ENCODE measurements at places on chromosomes 7 and 10.

- no peak for DNase-seq
Measured at GRCh38 chr7:55437375-55437774, 72.2 kb downstream of the LANCL2 start.

- no peak for DNase-seq
Measured at GRCh38 chr10:96491303-96491702, 22.4 kb downstream of the TLL2 start.

GRCh38 chr10:118241229-118242137 lies 100.6 kb downstream of the FAM204A start:
- DNase-seq: peak; percentile 73

DNA sequence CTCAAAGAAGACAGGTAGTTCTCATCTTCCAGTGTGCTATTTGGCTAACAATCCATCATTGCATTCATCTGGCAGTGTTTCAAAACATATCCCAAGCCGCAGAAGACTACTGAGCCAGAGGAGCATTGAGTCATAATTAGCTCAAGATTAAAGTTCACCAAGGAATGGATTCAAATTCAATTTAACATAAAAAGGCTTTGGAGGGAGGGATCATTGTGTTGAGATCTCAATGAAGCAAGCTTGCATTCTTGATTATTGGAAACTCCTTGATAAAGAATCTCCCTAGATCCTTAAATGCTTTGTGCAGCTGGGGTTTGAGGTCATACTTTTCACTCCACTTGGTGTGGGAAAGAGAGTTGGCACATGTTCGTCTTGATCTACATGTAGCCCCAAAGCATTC lies 142.8 kb upstream of the SEMA3A start:
- no peak for DNase-seq

GRCh38 chr7:91165846-91166230 lies 98.4 kb upstream of the FZD1 start:
- DNase-seq: no peak

GRCh38 chr7:111750878-111751277 lies 188.6 kb upstream of the IMMP2L start:
- DNase-seq: no peak

DNA sequence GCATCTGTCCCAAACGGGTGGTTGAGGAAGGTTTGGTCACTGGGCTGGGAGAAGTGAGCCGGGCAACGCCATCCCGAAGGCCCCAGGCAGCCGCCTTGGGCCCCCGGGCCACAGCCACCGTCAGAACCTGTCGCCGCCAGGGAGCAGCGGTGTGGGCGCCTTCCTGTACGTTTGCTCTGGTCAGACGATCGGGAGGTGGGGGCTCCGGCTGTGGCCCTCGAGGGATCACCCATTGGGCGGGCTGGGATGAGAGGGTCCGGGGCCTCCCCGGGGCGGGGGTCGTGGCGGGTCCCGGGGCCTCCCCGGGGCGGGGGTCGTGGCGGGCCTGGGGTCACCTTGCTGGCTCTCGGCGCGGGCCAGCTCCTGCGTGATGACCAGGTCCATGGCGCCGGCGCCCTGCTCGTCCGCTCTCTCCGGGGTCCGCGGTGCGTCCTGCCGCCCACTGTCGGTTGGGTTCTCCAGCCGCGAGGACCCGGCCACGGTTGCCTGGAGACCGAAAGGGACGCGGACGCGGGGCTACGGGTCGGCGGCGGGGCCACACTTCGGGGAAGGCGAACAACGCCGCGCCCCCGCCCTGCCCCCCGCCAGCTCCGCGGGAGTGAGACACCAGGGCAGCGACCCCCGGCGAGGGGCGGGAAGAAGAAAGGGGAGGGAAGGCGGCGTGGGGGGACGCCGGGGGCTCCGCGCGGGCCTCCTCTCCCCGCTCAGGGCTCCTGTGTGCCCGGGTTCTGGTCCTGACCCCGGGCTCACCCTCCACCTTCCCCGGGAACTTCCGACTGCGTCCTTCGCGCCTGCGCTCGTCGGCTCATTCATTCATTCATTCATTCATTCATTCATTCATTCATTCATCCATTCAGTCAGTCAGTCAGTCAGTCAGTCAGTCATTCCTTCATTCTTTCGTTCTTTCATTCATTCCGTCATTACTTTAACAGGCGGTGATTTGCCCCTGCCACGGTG lies at the start of gene CFAP46:
Gene CFAP46, minus strand, starts transcription at position 470 of the 957 bp plus-strand sequence. Its CDS starts 86 bp downstream, at position 384.
- peak; percentile 54 for DNase-seq

- no peak for DNase-seq
Measured at GRCh38 chr7:85239109-85239508, 52.3 kb upstream of the SEMA3D start.

- no peak for DNase-seq
Measured at GRCh38 chr7:117135553-117135891, 182.2 kb downstream of the ST7 start.

DNA sequence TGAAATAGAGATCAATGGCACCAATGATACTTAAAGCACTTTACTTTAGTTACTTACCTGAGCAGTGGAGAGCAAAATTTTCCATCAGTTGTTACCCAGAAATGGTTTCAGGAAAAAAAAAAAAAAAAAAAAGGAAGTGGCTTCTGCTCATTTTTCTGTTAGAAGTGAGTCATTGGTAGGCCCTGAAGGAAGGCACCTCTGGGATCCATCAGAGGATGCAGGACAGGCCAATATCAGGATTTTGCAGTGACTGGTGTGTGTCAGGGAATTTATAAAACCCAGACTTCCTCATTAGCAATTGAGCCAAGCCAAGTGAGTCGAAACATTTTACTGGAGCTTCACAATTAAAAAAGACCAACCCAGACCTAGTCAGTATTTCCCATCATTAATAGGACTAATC lies 2.3 kb upstream of the SMIM30 start:
- DNase-seq: no peak

DNA sequence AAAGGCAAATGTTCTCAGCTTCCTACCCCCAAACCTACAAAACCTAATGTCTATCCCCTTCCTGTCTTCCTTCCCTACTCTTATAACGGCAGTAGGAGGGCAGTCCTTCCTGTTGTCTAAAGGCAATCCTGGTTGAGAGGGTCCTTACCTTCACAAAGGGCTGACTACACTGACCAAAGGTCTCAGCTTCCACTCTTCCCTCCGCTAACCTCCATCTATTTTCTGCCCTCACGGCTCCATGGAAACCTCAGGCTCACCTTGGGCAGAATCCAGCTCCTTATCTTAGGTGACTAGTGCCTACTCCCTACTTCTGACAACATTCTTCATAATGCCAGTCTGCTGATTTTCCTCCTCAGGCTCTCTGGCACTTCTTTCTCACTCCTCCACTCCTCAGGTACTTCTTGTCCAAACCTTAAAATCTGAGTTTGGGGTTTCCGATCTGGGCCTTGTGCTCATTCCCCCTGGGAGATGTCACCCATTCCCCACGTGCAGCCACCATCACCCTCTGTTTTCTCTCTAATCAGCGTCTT lies 542 bp downstream of the FBXL13 start:
- no peak for DNase-seq

DNA sequence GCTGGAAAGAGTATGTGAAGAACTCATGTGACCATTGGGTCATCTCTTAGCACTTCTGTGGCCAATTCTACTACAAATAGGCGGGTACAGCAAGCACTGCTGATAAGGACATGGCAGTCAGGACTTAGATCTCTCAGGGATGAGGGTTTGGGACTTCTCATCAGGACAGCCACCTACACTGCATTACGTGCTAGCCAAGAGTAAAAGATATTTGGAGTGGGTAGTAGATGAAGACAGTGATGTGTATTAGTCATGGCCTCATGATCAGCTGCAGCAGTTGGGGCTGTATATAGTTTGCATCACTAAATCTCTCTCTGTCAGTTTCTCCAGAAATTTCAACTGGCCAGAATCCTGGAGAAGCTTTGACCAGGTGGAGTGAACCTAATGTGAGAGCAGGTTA lies 9.2 kb downstream of the TAS2R60 start:
- no peak for DNase-seq

- no peak for DNase-seq
Measured at GRCh38 chr7:34354899-34355298, 303.1 kb upstream of the NPSR1 start.

DNA sequence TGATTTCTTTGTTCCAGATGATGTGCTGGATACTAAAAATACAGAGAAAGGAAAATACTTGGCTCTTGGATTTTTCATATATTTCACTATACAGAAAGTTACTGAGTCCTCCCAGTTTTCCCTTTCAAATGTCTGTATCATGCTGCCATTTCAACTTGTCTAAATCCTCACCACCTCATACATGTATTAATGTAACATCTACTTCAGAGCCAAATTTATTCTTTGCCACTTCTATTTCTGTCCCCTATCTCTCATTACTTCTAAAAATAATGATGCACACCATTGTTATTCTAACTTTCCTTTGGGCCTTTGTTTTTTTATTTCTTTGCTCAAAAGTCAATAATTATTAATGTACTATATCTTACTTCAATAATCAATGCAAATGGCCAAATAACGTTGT lies 312.2 kb downstream of the MAGI2 start:
- no peak for DNase-seq

DNA sequence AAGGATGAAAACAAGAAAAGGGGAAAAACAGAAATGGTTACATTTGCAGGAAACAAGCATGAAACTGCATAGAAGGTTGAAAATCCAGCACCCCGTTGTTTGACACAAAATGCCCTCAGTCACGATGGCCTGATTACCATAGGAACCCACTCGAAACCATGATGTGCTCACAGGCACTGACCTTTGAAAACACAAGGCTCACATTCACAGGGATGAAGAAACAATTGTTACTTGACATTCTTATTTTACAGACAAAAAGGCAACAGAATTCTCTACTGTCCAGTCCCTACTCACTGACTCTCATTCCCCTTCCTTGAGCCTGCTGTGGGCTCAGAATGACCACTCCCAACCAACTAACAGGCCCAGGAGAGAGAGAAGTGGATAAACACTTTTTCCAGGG lies 131.4 kb upstream of the PDLIM1 start:
- DNase-seq: no peak

DNA sequence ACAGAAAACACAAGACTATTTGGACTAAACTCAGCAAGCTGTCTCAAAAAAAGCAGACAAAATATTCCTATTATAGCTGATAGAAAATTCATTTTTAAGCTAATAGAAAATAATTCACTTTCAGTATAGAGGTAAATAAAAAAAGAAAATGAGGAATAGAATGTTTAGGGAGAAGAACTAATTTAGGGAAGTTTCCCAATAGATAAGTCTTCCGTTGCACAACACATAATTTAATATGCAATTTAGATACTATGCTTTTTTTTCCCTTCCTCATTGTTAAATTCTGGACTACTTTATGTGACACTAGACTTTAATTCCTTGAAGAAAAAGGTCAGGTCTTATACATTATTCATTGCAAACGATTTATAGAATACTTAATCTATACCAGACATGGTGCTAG lies 10.3 kb downstream of the PNPLA8 start:
- no peak for DNase-seq

- DNase-seq: no peak
Measured at GRCh38 chr10:53140506-53140905, 367.9 kb upstream of the MBL2 start.

GRCh38 chr7:93235541-93235940 lies 3.4 kb downstream of the VPS50 start:
- DNase-seq: no peak

GRCh38 chr10:125140151-125140550 lies 20.2 kb downstream of the CTBP2 start:
- no peak for DNase-seq

DNA sequence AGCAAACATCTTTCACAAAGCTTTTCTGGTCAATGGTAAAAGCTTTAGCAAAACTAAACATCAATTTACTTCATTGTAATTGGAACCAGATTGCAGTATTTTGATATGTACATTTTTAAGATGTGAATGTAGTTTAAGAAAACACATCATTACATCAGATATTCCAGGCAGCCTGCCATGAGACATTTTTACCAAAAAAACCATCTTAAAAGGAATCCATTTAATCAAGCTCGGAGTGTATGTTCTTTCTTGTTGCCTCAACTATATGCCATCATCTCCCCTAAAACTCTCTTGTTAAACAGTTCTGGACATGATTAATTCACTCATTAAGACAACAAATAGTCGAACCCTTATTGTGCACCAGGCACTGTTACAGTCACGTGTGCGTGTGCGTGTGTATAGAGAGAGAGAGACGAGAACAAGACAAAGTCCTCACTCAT lies 97.5 kb downstream of the UBE2H start:
- no peak for DNase-seq

DNA sequence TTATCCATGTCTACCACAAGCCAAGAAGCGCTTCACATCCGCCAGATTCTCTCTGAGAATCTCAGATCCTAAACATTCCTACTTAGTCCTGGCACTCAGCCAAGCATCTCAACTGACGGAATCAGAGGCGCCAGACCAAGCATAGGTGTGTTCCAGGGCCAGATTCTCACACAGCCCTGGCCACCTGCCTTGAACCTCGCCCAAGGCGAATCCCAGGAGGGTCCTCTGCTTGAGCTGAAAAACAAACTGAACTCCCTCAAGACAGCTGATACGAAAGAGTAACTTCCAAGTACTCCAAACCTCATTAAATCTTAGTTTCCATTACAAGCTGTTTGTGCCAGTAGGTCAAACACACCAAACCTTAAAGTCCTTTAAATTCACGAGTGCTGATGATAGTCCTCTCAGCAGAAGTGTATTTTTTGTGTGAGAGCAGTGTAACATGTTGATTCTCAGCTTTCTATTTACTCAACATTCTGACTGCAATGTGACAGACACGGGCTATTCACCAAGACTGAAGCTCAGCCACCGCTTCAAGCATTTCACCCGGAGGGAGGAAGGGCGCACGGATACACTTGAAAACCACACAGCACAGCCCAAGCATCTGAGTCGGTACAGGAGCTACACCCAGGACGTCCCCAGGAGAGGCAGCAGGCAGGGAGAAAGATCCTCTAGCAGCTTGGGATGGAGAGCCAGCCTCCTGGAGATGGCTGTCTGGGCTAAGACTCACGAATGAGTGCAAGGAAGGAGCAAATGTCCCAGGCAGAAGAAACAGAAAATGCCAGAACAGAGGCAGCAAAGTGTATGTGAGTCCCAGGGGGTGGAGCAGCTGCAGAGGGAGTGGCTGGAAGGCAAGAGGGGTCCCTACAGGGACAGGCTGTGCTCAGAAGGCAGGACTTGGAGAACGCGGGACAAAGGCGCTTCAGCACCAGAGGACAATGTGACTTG lies 6.0 kb downstream of the PARD3 start:
- peak; percentile 61 for DNase-seq

DNA sequence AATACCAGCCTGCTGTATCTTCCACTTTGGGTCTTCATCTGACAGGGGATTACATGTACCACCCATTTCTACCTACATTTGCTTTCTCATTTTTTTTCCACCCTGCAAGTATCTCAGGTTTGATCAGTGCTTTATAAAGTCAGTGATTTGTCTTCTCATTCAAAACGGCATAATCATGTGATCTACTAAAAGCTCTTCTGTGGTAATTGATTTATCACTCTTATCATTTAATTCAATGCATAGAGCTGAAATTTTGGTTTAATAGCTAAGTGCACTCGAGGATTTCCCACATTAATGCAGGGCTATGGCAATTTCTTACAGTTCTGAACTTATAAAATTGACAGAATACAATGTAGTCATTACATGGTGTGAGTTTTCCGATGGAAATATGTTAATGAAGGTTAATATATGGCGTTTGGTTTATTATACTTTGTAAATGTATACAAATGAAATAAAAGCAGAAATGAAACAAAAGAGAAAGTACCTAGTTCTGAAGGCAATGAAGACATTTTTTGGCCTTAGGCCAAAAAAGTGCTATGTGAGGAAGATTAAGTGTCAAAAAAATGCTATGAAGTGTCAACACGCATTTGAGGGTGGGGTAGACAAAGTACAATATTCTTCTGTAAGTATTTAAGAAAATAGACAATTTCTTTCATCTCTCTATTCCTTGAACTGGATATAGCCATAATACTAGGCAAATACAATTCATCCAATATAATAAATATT lies 457.3 kb downstream of the ETV1 start:
- no peak for DNase-seq

GRCh38 chr10:25451401-25451800 lies 276.6 kb downstream of the GPR158 start:
- no peak for DNase-seq

- DNase-seq: no peak
Measured at GRCh38 chr7:15707570-15707969, 21.1 kb upstream of the MEOX2 start.
